Endothelial cell (in vitro differentiated cells): ENCODE measurements at places on chromosomes 7 and 10. TPM values are rescaled to one million over a fixed set of nuclear protein-coding genes. Genes with fewer than 3 reads are reported as not detected.
A peak's percentile ranks its signal among the peaks of the same experiment; 100 is the strongest.

The BCL7B gene
- 38.6 TPM for total RNA-seq

The ENTPD1 gene
- total RNA-seq = 102 TPM

DNA sequence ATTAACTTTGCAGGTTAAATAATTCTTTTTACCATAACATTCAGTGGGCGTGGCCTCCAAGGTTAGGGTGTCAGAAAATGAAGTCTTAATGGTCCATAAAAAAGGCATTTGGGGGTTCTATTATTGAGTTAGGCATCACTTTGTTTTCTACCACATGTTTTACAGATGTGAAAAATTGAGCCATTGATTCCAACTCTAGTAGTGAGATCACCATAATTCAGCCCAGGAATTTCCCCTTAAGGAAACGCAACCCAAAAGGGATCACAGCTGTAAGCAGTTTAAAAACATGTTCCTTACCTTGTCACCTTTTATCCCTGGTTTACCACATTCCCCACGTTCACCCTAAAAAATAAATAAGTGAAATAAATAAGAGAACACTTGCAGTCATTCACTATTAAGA is 24.9 kb downstream of the COL28A1 start:
- no peak for DNase-seq

The PKD2L1 gene
- total RNA-seq = 0.44 TPM

The KIAA1217 gene
- 70.8 TPM for total RNA-seq

The GPR146 gene
- 8.1 TPM for total RNA-seq

GRCh38 chr7:48148311-48148710 is 22.9 kb upstream of the ABCA13 start:
- DNase-seq = no peak

- DNase-seq = no peak
These were observed 56.7 kb upstream of the SDK1 start for GRCh38 chr7:3244241-3244814.

DNA sequence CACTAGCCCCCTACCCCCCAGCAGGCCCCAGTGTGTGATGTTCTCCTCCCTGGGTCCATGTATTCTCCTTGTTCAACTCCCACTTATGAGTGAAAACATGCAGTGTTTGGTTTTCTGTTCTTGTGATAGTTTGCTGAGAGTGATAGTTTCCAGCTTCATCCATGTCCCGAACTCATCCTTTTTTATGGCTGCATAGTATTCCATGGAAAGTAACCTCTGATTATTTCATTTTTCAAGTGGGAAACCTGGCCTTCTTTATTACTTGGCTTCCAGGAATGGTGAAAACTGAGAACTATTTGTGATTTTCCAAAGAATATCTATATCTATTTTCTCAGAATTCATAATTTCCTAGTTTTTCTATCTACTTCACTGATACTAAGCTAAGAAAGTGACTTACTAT is 235.0 kb downstream of the MTERF1 start:
- no peak for DNase-seq

The ASB10 gene
- not detected for total RNA-seq

DNA sequence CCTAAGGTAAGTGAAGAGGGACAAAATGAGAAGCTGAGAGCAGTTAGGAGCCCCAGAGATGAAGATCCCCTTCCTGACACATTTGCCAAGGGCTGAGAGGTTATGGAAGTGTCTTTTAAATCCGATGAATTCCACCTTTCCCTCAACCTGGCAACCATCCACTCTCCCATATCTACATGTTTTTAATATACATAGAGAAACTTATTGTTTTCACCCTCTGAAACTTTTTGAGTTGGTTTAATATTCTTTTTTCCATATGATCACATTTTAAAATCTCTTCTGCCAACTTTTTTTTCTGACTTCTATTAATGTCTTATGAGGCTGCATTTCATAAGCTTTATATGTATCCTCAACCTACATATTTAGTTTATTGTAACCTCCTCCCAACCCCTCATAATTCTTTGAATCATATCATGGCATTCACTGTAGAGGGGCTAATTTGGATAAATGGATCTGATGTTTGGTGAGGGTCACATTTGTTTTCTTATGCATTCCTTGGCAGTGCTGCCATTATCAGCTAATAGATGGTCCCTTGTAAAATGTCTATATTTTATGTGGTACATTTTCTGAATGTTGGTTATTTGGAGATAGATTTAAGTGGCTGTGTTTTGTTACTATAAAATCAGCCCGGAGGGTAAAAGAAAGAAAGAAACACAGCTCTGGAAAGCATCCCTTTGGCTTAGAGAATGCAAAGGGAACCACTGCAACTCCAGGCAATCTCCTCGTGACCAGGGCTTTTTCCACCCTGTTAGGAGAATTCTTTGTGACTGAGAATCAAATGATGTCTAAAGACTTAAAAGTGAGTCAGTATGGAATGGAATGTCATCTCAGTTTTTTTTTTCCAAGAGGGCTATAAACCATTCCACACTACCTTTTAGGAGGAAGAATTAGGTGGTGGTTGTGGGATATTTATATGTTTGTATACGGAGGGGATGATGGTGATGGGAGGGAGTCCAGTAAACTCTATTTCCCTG is 334.4 kb downstream of the SUGCT start:
- DNase-seq = no peak

The GLI3 gene
- total RNA-seq = 24.9 TPM

- DNase-seq = no peak
These were observed 23.2 kb downstream of the VIPR2 start for GRCh38 chr7:159121476-159121875.

The NKX2-3 gene
- total RNA-seq = 0.82 TPM

The OPN1SW gene
- not detected for total RNA-seq

The COX15 gene
- total RNA-seq = 34.5 TPM

The VTI1A gene
- total RNA-seq = 35.4 TPM

The CCDC146 gene
- total RNA-seq = 4.5 TPM

GRCh38 chr10:97328646-97329453 is 5.7 kb downstream of the FRAT2 start:
- DNase-seq = no peak

GRCh38 chr7:16062269-16062668 is 359.1 kb downstream of the CRPPA start:
- DNase-seq = no peak

The PRSS1 gene
- 0.82 TPM for total RNA-seq

GRCh38 chr10:103616705-103617601 is 123.4 kb downstream of the NEURL1 start:
- DNase-seq = no peak

GRCh38 chr7:82141427-82141826 is 302.1 kb downstream of the CACNA2D1 start:
- DNase-seq = no peak

DNA sequence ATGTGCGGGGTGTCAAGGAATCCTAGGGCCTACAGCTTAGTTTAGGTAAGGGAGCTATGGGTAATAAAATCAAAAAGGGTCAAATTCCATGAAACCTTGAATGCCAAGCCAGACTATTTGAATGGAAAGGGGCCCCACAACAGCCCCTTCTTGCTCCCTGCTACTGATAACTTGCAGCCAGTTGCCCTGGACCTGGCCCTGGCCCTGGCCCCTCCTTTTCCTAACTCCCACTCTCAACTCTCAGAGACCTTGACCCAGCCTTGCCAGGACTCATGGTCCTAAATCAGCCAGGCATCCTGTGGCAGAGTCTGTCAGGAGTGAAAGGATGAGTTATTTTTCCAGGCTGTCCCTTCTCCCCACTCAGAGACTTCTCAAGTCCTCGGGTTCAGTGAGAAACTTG is 5.9 kb downstream of the KCNIP2 start:
- DNase-seq = no peak

DNA sequence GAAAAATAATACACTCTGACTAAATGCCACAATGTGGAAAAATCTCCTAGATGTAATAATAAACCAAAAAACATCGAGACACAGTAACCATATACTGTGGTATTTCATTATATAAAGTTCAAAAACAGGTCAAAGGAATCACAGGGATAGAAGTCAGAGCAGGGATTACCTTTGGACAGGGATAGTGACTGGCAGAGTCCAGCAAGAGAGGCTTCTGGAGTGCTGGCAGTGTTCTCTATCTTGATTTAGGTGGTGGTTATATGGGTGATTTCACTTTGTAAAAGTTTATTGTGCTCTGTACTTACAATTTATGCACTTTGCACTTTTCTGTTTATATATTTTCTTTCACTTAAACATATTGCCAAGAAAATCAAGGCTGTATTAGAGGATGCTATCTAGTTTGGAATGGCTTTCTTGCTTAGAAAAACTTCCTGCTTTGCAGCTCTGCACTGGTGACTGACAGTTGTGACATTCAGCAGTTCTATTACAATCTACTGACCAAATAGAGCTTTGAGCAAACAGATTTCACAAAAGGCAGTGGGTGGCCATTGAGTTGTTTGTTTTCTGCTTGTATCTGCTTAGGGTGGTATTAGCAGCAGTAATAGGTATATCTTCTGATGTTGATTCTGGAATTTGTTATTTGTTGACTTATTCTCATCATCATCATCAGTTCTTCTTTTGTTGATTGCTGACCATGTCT is 263.6 kb upstream of the LRGUK start:
- no peak for DNase-seq

DNA sequence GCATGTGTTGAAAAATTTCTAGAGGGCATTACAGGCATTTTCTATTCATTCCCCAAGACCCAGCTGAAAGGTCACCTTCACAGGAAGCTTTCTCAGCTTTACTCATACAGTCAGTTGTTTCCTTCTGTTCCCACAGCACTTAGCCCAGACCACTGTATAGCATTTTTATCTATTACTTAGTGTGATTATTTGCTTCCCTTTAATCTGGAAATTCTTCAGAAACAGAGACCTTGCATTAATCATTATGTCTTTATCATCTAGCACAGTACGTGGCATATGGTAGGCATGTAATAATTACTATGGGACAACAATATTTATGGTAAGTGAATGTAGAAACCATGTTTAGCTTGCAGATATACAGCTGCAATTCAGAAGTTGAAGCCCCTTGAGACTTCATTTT is 38.2 kb upstream of the CDK6 start:
- DNase-seq = no peak

GRCh38 chr7:79837915-79838314 is 296.7 kb upstream of the GNAI1 start:
- no peak for DNase-seq

- no peak for DNase-seq
These were observed 207.3 kb downstream of the HGF start for GRCh38 chr7:81562581-81562980.

DNA sequence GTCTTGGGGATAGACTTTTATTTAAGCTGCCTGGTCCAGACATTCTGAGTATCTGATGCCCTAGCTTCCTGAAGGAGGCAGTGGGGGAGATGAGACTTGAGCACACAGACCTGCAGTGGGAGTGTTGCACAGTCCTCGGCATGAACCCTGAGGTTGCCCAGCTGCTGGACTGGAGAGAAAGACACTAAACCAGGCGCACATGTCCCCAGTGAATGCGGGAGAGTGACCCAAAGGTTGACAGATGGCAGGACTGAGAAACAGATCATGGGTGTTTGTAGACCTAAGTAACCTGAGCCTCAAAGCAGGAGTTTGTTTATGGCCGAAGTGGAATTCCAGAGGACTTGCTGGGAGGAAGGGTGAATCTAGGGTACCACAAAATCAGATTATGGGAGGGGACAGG is 15.7 kb upstream of the MSRB2 start:
- no peak for DNase-seq

GRCh38 chr7:35533902-35534301 is 161.0 kb downstream of the HERPUD2 start:
- DNase-seq = no peak

DNA sequence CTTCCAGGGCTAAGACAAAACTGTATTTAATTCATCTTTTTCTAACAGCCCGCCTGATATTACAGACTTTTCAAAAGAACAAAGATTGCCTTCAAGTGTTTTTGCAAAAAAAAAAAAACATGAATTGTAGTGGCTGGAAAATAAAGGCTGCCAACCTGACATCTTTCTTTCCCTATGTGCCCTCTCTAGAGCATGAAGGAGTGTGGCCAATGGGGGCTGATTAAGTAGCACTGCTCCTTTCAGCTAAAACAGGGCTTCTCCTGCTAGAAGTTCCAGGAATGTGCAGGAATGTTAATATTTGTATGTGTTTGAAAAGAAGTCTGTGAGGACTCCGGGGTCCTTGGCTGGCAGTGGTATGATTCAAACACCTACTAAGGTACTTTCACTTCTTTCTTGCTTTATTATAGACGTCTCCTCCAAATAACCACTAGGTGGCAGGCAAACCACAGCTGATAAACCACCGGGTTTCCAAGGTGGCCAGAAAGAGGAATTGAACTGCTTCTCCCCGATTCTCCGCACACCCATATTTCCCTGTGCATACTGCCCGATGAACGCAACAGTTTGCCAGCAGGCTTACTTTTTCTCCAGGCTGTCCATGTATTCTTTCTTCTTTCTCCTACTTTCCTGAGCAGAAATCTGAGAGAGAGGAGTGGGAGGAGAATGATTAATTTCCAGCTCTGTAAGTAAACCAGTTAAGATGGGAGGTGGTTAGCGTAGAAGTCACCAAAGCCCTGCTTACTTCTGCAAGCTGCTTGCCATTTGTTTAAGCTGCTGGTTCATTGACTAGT is 56.8 kb upstream of the DGKI start:
- peak; percentile 54 for DNase-seq

- no peak for DNase-seq
These were observed 69.8 kb upstream of the SEMA3A start for GRCh38 chr7:84264396-84264795.

GRCh38 chr7:115009139-115009538 is 87.2 kb downstream of the MDFIC start:
- DNase-seq = no peak

GRCh38 chr7:46742601-46743000 is 821.5 kb upstream of the IGFBP3 start:
- DNase-seq = no peak

GRCh38 chr10:89091496-89091895 is 100.9 kb downstream of the FAS start:
- DNase-seq = no peak

The UNCX gene
- total RNA-seq = not detected

DNA sequence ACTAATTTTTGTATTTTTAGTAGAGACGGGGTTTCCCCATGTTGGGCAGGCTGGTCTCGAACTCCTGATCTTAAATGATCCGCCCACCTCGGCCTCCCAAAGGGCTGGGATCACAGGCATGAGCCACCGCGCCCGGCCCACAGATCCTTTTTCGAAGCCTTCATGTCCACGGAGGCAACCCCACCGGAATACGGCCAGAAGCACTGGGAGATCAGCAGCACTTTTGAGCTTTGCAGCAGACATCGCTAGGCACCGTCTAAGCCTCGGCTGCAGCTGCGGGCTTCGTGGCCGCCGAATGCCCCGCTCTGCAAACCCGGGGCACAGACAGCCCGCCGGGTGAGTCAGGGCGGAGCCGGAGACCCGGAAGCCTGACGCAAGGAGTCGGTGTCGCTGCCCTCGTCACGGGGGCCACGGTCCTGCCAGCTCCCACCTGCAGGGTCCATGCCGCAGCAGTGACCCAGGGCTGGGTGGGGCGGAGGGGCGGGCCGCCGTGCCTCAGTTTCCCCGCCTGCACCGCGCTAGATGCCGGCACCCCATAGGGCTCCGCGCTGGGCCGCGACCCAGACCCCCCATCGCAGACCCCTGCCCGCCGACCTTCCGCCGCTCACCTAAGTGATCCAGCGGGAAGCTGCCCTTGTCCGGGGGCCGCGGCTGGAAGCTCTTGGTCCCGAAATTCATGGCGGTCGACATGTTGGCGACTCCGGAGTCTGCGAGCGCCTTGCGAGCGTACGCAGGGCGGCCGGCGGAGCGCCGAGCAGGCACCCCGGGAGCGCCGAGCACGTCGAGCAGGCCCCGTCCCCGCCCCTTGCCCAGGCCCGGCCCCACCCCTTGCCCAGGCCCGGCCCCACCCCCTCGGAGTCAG is at the start of gene COX19:
COX19 (minus strand) TSS at position 730 of the 862 bp plus-strand sequence; CDS start at position 690, 40 bp downstream.
- peak; percentile 96 for DNase-seq

- no peak for DNase-seq
These were observed 32.2 kb downstream of the ZRANB1 start for GRCh38 chr10:124974131-124974530.
